ENCODE measurements at places on chromosomes 7 and 10.

DNA sequence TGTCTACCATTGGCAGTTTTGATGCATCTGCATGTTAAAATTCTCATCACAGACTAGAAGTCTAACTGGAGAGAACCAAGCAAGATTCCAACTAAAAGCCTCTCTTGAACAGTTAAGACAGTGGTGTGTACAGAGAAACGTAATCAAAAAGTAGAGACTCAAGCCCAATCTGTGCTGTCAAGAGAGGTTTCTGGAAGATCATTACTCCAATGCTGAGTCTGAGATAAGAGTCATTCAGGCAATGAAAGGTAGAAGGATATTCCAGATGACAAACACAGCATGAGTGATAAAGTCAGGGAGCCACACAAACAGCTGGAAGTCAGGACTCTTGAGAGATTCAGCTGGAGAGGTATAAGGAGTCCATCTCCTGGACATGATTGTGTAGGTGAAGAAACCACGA, 48.7 kb downstream of the IQUB start:
- no peak for DNase-seq

GRCh38 chr10:5782174-5782573, 31.1 kb downstream of the GDI2 start:
- no peak for DNase-seq

- no peak for DNase-seq
Measured at GRCh38 chr7:1422512-1423263, 36.6 kb downstream of the MICALL2 start.

DNA sequence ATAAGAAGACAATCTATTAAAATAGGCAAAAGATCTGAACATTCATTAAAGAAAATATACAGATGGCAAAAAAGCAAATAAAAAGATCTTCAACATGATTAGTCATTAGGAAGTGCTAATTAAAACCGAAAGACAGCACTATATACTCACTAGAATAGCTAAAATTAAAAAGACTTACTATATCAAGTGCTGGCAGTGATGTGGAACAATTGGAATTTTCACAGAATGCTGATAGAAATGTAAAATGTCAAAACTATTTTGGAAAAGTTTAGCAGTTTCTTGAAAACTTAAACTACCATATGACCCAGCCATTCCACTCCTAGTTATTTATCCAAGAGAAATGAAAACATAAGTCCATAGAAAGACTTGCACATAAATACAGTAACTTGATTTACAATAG, 25.0 kb upstream of the TLL2 start:
- no peak for DNase-seq

DNA sequence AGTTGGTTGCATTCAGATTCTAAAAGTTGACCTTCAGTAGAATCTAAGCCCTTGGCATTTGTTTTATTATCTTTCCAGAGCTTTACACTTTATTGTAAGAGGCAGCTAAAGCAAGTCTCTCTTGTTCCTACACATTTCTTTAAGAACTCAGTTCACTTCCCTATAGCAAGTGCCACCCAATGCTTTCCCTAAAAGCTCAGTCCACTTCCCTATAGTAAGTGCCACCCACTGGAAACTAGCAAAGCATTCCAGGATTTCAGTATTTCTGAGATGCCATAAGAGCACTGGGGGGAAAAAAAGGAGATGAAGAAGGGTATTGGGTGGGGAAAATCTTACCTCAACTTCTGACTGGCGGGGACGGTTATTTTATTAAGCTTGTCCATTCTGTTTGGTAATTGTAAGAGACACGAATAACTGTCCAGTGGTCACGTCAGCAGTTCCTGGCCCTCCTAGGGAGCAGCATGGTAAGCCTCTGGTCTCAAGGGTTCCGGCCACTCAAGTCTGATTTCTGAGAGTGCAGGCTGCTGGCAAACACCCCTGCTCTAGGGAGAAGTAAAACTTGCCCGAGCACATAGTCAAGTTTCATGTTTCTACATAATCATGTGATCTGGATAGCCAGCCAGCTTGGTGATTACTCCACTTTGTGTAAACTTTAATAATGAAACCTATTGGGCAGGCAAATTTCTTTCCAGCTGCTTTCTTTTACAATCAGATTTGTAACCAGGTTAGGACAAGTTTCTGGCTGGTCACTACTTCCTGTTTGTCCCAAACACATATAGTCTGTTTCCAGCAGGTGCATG, at the start of gene BLNK:
Gene BLNK, minus strand, starts transcription at position 554 of the 800 bp plus-strand sequence. Its CDS starts 171 bp downstream, at position 383.
- no peak for DNase-seq

- DNase-seq, result no peak
Measured at GRCh38 chr10:97000487-97001182, 168.5 kb downstream of the LCOR start.

GRCh38 chr7:105257338-105257737, 131.4 kb downstream of the SRPK2 start:
- DNase-seq, result no peak

DNA sequence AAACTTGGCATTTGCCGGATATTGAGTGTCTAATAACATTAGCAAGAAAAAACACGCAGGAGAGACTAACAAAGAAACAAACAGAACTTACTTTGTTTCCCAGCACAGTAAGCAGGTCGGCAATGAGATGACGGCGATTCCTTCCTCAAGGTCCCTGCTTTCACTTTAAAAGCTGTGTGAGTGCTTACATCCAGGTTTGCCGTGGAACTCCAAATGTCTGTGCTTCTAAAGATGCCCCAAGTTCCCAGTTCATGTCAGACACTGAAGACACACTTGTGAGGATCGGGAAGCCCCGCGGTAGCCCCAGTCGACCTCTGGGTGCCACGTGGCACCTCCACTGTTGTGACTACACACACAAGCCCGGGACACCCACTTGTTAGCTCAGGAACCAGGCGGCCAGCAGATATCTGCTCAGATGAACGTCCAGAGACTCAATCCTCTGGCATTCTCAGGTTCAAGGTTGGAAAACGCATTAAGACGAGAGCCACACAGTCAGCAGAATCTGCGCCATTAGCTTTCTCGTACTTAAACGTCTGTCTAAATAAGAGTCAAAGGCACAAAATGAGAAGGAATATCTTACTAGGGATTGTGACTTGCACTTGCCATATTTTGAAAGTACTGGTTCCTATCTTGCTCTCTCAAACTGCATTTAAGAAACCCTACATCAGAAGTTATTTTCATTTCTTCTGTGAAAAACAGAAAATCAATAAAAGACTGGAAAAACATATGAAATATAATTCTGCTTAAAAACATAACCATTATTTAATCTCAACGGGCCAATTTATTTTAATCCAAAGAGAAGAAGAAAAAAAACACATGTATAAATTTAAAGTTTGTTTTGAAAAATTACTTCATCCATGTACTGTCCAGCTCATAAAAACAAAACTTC, 207.6 kb upstream of the KLF14 start:
- DNase-seq, result peak; percentile 84

GRCh38 chr7:69871213-69871885, 273.1 kb downstream of the AUTS2 start:
- DNase-seq, result peak; percentile 50

- no peak for DNase-seq
Measured at GRCh38 chr10:117418121-117418520, 42.9 kb upstream of the PDZD8 start.

DNA sequence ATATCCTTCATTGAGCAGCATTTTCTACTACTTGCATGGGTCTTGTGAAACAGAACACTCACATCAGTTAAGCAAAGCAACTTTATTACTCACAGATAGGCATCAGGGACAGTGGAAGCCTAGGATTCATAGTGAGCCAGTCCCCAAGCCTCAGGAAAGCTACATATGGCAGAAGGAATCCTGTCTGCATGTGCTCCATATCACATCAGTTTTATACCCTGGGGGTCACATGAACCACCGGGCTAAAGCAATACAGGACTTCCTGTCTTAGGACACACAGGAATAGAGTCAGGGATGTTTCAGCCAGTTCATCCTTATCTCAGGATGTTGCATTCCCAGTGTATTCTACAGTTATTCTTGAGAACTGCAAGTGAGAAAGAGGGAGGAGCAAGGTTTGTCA, 15.1 kb downstream of the FEZF1 start:
- no peak for DNase-seq

DNA sequence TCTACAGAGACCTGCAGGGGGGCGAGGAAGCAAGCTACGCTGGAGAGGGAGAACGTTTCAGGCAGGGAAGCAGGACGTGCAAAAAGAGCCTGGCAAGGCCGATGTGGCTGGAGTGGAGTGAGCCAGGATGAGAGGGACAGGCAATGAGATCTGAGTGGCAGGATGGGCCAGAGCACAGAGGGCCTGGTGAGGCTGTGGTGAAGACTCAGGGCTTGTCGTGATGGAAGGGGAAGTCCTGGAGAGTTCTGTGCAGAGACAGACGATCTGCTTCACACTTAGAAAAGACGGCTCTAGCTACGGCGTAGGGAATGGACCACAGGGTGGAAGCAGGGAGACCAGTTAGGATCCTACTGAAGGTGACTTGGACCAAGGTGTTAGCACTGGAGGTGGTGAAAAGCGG, 87.0 kb downstream of the SH3PXD2A start:
- no peak for DNase-seq

DNA sequence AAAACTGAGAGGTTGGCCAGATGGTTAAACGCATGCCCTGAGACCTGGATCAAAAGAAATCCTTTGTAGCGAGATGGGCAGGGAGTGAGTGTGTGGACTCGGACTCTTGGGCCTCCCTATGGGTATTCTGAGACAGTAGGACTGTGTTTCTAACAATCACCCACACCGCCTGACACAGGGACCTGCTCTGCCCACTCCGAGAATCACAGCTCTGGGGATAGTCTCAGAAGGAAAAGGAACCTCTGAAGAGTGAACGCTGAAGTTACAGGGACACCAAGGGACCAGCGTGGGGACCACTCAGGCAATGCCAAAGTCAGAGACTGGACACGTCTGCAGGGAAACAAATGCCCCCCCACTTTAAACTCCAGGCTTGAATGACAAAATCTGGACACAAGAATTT, 242.1 kb upstream of the TCERG1L start:
- DNase-seq, result no peak

GRCh38 chr7:139382439-139382838, 22.7 kb downstream of the LUC7L2 start:
- no peak for DNase-seq

DNA sequence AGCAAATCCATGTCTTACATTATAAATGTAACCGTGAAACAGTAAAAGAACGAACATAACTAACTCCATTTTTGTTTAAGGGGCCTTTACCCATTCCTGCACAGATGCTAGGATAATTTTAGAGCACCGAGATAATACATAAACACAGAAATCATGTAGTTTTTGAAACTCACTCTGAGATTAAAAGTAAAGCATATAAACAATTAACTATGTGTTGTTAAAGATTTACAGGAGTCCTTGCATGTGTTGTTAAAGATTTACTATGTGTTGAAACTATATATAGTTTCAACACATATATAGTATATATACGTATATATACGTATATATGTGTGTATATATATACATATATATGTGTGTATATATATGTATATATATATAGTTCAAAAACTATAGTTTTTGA, 7.2 kb upstream of the CALML3 start:
- DNase-seq, result no peak

DNA sequence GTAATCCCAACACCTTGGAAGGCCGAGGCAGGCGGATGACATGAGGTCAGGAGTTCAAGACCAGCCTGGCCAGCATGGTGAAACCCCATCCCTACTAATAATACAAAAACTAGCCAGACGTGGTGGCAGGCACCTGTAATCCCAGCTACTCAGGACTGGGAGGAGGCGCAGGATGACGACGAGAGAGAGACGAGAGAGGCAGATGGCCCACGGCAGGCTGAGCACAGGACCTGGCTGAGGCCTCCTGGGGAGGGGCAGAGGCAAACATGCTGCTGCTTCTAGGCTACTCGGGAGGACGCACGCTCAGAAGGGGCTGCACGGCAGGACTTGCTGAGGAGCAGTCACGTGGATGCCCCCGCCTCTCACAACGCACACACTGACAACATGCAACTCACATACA, 22.4 kb downstream of the DIP2C start:
- no peak for DNase-seq

DNA sequence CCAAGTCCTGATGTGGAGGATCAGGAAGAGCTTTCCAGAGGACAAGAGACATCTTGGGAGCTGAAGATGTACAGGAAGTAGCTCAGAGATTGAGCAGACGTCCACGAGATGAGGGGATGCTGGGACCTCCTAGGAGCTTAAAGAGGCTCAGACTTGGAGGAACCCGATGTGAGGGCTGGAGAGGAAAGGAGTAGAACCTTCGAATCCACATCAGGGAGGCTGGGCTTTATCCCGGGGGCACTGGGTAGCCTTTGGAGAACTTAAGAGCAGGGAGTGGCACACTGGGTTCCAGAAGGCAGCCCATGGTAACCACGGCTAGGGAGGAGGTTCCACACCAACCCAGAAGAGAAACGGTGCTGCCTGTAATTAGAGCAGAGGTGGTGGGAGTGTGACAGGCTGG, 10.8 kb downstream of the PRKCQ start:
- DNase-seq, result no peak

DNA sequence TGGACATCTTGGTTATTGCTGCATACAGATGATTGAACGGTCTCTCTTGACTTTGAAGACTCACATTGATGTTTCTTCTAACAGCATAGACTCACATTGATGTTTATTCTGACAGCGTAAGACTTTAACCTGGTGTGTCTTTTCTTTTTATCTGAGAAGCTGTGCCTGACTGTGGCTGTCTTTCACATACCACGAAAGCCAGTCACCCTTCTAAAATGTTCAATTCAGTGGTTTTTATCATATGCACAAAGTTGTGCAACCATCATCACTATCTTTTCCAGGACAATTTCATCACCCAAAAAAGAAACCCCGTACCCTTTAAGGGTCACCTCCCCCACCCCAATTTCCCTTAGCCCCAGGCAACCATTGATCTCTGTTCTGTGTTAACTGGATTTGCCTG, 24.7 kb downstream of the CELF2 start:
- no peak for DNase-seq

- DNase-seq, result no peak
Measured at GRCh38 chr10:58618158-58618676, 105.5 kb downstream of the BICC1 start.

GRCh38 chr7:110442381-110442837, 648.5 kb upstream of the LRRN3 start:
- DNase-seq, result peak; percentile 61

DNA sequence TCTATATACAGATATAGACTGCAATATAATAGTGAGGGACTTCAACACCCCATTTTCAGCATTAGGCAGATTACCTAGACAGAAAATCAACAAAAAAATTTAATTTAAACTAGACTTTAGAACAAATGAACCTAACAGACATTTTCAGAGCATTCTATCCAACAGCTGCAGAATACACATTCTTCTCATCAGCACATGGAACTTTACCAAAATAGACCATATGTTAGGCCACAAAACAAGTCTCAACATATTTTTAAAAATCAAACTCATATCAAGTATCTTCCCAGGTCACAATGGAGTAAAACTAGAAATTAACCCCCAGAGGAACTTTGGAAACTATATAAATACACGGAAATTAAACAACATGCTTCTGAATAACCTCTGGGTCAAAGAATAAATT, 169.6 kb downstream of the MTERF1 start:
- no peak for DNase-seq

GRCh38 chr10:61612450-61612849, 50.3 kb upstream of the CABCOCO1 start:
- DNase-seq, result no peak

DNA sequence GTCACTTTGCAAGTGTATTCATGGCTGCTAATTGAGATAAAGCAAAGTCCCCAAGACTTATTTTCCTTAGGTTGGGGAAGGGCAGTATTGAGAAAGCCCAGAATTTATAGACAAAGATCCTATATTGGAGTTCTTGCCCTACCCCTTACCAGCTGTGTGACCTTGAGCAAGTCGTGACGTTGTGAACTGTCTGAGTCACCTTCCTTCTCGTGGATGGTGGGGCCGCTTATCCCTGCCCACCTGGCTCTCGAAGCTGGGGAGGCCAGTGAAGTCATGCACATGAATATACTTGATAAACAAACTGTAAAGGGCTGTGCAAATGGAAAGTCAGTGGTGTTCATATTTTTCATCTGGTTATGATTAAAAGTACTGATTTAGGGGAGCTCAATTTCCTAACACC, 127.4 kb downstream of the TACC2 start:
- peak; percentile 20 for DNase-seq
